ENCODE measurements at places on chromosomes 6 and 20.

DNA sequence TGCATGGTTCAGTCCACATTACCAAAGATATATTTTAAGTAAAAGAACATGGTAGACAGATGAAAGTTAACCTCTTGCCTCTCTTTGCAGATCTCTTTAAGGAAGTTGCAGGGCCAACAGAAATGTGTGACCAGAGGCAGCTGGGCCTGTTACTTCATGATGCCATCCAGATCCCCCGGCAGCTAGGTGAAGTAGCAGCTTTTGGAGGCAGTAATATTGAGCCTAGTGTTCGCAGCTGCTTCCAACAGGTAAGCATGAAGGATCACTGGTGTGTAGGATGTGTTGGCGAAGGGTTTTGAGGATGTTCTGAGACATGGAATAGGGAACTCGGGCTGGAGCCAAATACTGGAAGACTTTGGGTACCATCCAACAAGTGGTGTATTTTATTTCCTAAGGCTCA, 508.6 kb downstream of the UTRN start:
- no peak for DNase-seq

GRCh38 chr6:127737009-127737486, 160.1 kb downstream of the C6orf58 start:
- DNase-seq = no peak

GRCh38 chr6:44257025-44257752, at the start of gene SLC35B2:
TSS of gene SLC35B2 (minus strand) at chr6:44257528. CDS start at chr6:44257410, 118 bp downstream.
- DNase-seq = no peak

GRCh38 chr20:41422953-41423352, 56.3 kb upstream of the EMILIN3 start:
- no peak for DNase-seq

DNA sequence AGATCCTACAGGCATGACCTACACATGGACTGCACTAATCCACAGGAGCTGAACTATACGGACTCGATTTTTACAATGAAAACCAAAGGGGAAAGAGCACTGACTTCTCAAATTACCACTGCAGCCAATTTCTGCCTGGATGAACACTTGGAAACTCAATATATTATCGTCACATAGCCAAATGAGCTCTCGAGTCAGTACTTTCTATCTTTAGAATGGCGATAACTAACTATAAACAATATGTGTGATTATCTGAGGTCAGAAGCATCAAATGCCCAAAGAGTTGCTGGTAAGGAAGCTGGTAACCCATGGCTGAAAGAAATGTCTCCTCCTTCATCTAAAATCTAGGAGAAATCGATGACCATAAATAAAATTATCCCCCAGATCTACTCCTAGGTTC, 86.7 kb downstream of the KIF16B start:
- DNase-seq = no peak

DNA sequence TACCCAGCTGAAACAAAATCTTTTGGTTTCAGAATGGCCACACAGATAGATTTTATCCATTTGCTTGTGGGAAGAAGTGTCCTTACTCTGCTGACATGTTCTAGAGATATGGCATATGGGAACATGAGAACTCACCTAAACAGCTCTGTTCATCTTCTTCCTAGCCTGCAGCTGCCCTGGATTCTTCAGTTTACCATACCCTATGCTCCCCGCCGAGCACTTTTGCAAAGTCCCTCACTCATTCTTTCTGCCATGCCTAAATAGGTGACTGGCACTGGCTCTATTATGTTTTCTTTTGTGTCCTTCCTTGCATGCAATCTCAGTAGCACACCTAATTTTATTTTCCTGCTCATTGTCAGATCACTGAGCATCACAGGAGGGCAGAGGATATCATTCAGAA, 293.7 kb upstream of the RSPO3 start:
- no peak for DNase-seq

DNA sequence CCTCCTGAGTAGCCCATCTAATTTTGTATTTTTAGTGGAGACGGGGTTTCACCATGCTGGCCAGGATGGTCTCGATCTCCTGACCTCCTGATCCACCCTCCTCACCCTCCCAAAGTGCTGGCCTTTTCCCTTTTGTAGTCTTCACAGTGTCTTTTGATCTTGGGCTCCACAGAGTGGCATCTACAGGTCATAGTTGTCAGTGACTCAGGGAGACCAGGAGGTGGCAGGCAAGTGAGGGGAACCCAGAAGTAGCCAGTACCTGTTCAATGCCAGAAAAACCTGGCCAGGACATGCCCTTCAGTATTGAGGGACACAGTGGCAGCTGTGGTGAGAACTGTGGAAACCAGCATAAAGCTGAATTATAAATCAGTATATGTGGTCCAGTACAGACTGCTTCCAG, 19.6 kb downstream of the RPP21 start:
- no peak for DNase-seq

- DNase-seq = no peak
Observed at GRCh38 chr6:11976489-11976888, 35.6 kb upstream of the HIVEP1 start.

GRCh38 chr6:30130179-30130679, 5.7 kb upstream of the TRIM40 start:
- DNase-seq = no peak

DNA sequence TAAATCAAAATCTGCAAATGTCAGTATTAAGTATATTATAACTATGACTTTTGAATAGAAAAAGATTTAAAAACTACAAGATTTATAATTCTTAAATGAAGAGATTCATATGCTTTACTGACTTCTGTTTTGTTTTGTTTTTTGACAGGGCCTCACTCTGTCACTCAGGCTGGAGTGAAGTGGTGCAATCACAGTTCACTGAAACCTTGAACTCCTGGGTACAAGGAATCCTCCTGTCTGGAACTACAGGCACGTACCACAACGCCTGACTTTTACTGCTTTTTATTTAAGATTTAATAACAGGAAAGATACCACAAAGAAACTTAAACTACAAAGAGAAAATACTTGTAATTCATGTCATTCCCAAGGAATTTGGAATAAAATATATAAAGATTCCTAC, 940.2 kb upstream of the CITED2 start:
- DNase-seq = no peak

GRCh38 chr20:4812216-4812615, 90.5 kb downstream of the PRND start:
- DNase-seq = no peak

DNA sequence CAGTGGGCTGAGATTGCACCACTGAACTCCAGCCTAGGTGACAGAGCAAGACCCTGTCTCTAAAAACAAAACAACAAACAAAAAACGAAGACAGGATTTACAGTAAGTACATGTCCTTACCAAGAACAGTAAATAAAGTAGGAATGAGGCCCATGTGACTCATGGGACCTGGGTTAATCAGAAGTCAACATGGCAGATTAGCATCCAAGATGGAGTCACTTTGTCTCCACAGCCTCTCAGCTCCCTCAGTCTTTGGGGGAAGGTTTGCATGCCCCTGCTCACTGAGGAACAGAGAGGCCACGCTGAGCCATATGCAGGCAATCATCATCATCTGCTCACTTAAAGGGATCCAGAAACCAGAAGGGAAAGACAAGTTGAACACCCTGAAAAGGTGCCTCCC, 7.8 kb upstream of the MUC22 start:
- no peak for DNase-seq

GRCh38 chr20:44448753-44449546, 26.7 kb upstream of the TTPAL start:
- no peak for DNase-seq

- DNase-seq = no peak
Observed at GRCh38 chr20:63281742-63282665, 9.4 kb downstream of the ARFGAP1 start.

GRCh38 chr20:49859807-49860206, 47.2 kb downstream of the SLC9A8 start:
- no peak for DNase-seq

GRCh38 chr6:89443658-89444057, 10.7 kb downstream of the ANKRD6 start:
- DNase-seq = no peak

DNA sequence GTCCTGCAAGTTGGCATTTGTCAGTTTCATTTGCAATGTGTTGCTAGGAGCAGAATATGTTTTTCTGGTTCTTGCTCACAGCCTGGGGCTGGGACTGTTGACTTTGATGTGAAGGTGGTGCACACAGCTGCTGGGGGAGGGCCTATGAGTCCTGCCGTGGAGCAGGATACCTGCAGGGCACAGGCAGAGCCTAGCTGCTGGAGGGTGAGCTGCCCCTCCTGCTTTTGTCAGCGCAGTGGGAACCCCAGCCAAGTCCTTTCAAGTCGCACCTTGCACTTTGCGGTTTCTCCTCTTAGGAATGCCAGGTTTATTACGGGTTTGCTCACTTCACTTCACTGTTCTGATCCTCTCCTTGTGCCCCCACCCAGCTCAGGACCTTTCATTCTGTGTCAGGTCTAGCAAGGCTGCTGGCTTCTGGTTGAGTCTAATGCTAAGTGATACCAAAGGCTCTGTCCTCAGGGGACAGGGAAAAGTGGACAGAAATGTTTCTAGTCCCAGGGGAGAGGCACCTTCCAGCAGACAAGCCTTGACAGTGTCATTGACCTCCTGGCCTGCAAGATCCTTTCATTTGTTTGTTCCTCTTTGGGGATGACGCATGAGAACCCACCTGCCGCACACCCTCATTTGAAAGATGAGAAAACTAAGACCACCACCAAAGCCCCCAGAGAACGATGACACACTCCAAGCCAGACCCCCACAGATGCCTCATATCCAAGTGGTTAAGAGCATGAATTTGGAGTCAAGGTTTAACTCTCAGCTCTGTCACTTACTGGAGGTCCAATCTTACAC, 2.7 kb upstream of the SPO11 start:
- no peak for DNase-seq

GRCh38 chr20:62198496-62198895, 15.7 kb downstream of the MTG2 start:
- DNase-seq = no peak

DNA sequence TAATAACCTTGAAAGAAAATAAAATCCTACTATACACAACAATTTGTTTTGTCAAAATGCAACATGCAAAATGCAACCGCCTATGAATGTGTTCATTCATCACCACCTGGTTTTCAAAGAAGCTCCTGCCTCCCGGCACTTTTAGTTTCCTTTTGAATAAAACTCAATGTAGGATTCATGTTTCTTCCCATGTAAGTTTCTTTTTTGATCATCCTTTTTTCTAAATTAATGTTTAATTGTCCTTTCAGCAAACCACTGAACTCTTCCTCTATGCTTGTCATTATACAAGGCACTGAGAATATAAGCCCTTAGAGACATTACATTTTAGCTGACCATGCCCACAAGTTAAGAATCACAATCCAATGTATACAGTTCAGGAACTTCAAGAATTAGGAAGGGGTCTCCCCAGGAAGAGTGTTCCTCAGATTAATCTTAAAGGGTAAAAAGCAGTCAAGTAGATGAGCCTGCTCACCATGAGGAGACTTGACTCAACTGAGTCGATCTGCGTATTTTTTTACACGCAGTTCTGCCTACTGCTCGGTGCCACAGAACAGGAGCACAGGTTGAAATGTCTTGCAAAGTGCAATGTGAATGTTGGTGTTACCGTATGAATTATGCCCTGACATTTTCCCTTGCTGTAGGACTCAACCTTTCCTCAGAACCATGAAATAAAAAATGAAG, 7.2 kb upstream of the THEMIS start:
- no peak for DNase-seq

- DNase-seq = no peak
Observed at GRCh38 chr6:56671160-56671559, 28.5 kb upstream of the DST start.

- no peak for DNase-seq
Observed at GRCh38 chr6:21031182-21031581, 496.9 kb downstream of the CDKAL1 start.

GRCh38 chr6:24079076-24079475, 46.9 kb upstream of the NRSN1 start:
- DNase-seq = no peak

DNA sequence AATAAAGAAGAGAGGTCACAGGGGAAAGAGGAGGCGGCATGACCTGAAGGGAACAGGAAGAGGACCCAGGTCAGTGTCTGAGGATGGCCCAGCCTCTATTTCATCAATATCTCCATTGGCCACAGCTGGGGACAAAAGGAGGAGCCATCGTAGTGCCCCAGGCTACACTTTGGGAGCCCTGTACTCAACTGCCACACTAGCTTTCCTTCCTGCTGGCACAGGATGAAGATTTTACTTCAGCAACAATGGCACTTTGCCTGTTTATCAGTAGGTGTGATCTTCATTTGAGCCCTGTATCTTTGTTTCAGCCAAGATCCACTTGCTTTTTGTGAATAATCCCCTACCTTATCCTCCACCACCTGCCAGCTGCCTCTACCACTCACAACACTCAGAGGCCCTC, 35.4 kb upstream of the RCAN2 start:
- DNase-seq = no peak

- no peak for DNase-seq
Observed at GRCh38 chr20:62765432-62766070, 30.7 kb upstream of the MRGBP start.

- no peak for DNase-seq
Observed at GRCh38 chr6:22466665-22467245, 102.6 kb upstream of the HDGFL1 start.

DNA sequence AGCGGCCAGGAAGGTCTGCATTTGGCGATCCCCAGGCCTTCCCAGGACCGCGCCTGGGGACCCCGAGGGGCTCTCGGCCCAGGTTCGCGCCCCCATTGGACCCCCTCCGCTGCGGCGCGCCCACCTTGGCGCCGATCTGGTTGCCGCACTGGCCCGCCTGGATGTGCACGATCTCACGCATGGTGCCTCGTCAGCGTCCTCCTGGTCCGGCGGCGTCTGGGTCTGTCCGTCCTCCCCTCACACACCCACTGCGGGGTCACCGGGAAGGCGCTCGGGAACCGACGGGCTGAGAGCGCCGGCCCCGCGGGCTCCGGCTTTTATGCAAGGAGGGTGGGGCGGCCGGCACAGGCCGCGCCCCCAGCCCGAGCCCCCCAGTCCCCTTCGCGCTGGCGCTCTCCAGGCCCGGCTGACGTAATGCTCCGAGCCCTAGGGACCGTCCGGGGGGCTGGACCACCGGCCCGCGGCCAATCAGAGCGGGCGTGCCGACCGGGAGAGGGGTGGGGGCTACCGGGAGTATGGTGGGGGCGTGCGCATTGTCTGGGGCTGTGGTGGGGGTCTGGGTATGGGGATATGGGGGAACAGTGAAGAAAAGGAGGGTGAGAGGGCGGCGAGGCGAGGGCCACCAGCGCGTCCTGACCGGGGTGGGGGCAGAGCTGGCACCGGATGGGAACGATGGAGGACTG, at the start of gene TUBB2B:
TUBB2B (minus strand) TSS at position 291 of the 683 bp plus-strand sequence; CDS start at position 181, 110 bp downstream.
- no peak for DNase-seq

GRCh38 chr6:38290133-38290799, 349.5 kb downstream of the BTBD9 start:
- DNase-seq = no peak

DNA sequence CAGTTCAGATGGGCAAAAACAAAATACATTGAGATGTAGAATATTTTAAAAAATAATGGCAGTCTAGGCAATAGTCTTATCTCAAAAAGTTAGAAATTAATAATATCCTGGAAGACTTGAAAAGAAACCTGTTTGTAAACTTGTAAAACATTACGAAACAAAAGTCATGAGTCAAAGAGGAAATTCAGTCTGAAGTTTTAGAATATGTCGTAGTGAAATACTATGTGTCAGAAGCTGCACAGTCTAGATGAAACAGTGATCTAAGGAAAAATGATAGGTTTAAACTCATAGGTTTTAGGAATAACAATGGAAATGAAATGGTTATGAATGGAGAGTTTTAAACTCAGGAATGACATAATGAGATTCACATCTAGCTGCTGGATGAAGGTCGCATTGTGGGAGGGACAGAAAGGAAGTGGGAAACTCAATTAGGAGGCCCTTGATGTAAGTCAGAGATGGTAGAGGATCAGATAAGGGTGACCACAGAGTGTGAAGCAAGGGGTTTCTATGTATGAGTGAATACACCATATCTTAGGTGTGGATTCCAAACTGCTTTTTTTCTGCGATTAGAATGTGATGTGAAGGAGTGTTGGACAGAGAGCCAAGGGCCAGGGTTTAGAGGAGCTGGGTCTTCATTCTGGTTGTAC, 2.8 kb downstream of the SNRPB2 start:
- no peak for DNase-seq

All from vagina (tissue), 2 donors.